MCF 10A (cell line): ENCODE measurements at places on chromosomes 7 and 10. TPM values are rescaled to one million over a fixed set of nuclear protein-coding genes. Genes with fewer than 3 reads are reported as not detected.

Gene TMEM178B
- 0.02 TPM in 1 of 2 replicates, not detected in the other for total RNA-seq

Gene OR2A7
- total RNA-seq: 10.0 and 13.6 TPM in 2 replicates

Gene CFAP43
- total RNA-seq: 0.25 and 0.42 TPM in 2 replicates

Gene HOXA11
- 0.29 and 0.84 TPM in 2 replicates for total RNA-seq

Gene TAS2R41
- not detected in 2 replicates for total RNA-seq
